PC-3 (cell line): ENCODE measurements at places on chromosomes 12 and 14. TPM values are rescaled to one million over a fixed set of nuclear protein-coding genes. Genes with fewer than 3 reads are reported as not detected.
A peak's percentile ranks its signal among the peaks of the same experiment; 100 is the strongest.

- H3K27ac ChIP-seq = peak overlapping the region; percentile 40
- no peak for DNase-seq
- H3K4me1 ChIP-seq = peaks cover 29% of the 10 kb centered on the region
Measured at GRCh38 chr12:38934078-38934584, 28.7 kb upstream of the CPNE8 start.

DNA sequence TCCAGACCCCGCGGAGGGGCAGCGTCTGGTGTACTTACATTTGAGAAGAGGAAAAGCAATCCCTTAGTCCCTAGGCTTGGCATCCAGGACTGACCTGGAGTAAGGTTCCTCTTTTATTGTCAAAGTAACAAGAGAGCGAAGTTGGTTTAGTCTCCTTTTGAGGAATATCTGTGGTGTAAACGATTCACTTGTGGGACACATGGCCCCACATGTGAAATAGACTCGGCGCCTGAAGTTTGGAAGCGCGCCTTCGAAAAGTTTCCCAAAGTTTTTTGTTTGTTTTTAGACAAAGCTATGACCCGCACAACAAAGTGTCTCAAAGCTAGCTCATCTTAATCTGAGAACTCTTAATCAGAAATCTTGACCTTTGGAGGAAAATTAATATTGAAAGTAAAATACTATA is 744 bp downstream of the STYX start:
- H3K36me3 ChIP-seq = peaks cover 14% of the 10 kb centered on the region
- peak overlapping the region; percentile 80 for H3K4me3 ChIP-seq
- no peaks in the 10 kb centered on the region for H3K27me3 ChIP-seq

DNA sequence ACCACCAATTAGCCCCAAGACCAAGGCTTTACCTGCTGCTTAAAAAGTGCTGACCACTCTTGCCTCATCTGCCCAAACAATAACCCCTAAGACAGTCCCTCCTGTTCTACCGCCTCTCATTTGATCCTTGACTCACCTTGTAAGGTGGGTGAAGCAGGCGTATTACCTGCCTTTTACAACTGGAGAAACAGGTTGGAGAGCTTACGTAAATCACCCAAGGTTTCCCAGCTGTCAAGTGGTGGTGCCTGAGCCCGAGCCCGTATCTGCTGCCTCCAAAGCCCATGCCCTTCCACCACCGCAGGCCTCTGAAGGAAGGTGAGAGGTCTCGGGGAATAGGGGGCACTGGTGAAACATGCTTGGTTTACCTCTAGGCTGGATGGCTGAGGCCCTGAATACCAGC is 36.6 kb downstream of the MAX start:
- peak; percentile 25 for DNase-seq
- H3K4me1 ChIP-seq = peaks cover 19% of the 10 kb centered on the region
- peaks cover 29% of the 10 kb centered on the region for H3K36me3 ChIP-seq
- H3K27ac ChIP-seq = no peak overlapping the region
- H3K27me3 ChIP-seq = no peaks in the 10 kb centered on the region
- no peak overlapping the region for H3K4me3 ChIP-seq

GRCh38 chr12:67742461-67742860 is 93.9 kb downstream of the DYRK2 start:
- H3K27ac ChIP-seq = no peak overlapping the region
- no peak for DNase-seq
- H3K27me3 ChIP-seq = no peaks in the 10 kb centered on the region
- H3K4me1 ChIP-seq = peaks cover 3% of the 10 kb centered on the region
- H3K4me3 ChIP-seq = no peak overlapping the region

DNA sequence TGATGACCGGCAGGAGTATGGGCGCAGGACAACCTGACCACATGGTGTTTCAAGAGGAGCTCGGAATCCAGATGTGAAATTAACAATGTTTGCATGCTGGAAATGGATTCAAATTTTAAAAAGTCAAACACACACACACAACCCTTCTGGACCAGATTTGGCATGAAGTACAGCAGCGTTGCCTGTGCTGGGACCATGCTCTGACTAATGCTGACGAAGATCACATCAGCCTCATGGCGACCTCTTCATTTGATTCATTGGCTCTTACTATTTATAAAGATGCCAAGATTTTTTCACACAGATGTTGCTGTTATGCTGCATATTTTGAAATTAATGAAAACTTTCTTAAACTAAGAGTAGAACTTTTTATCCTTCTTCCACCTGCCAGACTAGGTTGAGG is 926.6 kb upstream of the TMEM132C start:
- no peaks in the 10 kb centered on the region for H3K36me3 ChIP-seq
- H3K4me3 ChIP-seq = no peak overlapping the region
- H3K4me1 ChIP-seq = peaks cover 9% of the 10 kb centered on the region; the same call in 1 of the 2 replicates

DNA sequence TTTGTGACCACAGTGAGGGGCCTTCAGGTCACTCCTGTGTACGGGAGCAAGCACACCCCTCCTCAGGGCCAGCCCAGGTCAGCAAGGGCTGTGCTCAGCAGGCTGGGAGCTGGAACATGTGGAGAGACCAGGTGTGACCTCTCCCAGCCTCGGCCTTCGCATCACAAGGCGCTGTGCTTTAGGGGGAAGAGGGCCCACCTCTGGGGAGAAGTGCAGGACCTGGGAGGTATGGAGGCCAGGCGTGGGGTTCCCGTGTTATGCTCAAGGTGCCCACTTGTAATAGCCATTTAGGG is 194.6 kb upstream of the PRMT8 start:
- no peak overlapping the region for H3K4me3 ChIP-seq
- H3K36me3 ChIP-seq = no peaks in the 10 kb centered on the region
- H3K4me1 ChIP-seq = peaks cover 17% of the 10 kb centered on the region
- no peaks in the 10 kb centered on the region for H3K27me3 ChIP-seq
- DNase-seq = no peak

DNA sequence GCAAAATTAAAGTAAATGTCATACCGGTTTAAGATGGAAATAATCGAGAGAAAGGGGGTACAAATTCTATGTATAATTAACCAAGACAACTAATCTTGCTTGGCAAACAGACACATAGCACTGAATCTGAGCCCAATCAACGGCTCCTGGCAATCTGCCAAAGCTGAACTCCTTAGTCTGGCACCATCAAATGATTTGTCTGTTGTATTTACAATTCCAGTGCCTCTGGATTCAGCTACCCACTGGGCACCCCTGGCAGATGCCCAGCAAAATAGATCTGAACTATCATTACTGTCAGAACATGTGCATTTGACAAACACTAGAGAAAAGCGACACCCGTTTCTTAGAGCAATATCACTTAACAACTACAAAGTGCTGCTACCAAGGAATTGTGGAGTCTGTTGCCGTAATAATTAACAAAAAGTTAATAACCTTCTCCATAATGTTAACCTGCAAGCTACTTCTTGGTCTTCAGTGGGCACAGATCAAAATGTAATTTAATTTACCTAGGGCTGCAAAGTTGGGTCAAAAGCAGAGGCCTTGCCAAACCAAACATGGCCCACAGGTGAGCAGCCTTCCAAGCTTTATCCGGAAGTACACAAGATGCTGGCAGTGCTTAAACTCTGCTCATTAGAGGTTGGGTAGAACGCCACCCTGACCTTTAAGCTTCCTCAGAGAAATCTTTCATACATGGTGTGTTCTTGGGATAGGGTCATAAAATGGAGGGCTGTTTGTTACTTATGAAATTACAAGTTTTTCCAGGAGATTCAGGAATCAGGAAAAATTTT is 7.6 kb downstream of the EGLN3 start:
- peaks cover 12% of the 10 kb centered on the region for H3K27me3 ChIP-seq
- H3K36me3 ChIP-seq = no peaks in the 10 kb centered on the region
- peaks cover 8% of the 10 kb centered on the region for H3K4me1 ChIP-seq
- no peak overlapping the region for H3K4me3 ChIP-seq
- H3K27ac ChIP-seq = no peak overlapping the region
- DNase-seq = no peak

DNA sequence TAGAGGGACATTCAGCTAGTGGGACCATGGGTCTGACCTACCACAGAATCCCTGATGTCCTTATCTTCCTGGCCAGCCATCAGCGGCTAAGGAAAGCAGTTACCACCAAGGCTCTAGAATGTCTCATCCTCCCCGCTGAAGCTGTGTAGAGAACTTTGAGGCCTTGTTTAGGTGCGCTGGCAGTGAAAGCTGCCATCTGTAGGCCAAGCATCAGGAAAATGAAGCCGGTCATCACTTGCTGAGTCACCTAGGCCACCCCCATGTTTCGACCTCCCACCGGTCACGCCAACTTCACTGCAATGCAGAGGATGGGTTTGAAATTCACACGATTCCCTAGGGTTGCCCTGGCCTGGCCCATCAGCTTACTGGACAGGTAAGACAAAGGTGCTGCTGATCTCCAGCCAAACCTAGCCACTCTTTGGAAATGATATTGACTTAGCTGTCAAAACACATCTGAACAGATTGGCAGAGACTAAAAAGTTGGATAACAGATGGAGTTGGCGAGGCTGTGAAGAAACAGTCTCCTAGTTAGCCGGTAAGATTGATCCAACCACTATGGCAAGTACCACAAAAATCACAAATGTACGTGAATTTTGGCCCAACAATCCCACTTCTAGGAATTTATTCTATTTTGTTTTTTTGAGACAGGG is 52.0 kb downstream of the NOS1 start:
- no peak overlapping the region for H3K4me3 ChIP-seq
- peaks cover 9% of the 10 kb centered on the region for H3K27me3 ChIP-seq
- H3K36me3 ChIP-seq = no peaks in the 10 kb centered on the region
- no peaks in the 10 kb centered on the region for H3K4me1 ChIP-seq
- H3K27ac ChIP-seq = no peak overlapping the region

The CMA1 gene
- not detected in 2 replicates for total RNA-seq

DNA sequence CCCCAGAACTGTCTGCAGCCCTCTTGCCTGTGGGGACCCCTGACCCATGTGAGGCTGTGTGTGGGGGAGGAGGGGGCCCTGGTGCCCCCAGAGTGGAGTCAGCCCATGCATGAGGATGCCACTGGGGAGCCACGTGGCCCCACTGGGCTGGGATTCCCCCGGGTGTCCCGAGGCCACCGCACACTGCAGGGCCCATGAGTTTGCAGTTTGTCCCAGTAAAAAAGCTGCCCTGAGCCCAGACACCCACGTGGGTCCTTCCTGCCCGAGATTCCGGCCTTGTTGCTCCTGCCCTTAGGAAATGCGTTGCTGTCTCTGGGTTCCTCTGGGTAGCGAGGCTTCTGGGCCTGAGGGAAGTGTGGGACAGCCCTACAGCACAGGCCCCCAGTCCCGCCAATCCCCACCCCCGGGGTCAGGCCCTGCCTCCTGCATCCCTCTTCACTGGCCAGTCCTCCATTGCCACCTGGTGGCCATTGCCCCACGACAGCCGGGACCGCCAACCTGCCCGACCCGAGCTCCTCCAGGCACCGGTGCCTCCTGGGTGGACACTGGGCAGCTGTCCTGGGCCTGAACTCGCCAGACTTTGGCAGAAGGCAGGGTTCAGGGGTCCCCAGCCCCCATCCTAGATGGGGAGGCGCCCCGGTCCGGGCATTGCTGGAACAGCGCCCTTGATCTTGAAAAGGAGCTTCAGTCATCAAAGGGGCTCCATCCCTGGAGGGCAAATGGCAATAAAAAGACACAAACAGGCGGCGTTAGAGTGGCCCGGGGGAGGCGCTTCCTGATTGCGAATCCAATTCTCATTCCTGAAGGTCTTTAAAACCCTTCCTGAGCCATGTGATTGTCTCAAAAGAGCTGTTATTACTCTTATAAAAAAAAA is 15.6 kb upstream of the C14orf180 start:
- H3K4me1 ChIP-seq = no peaks in the 10 kb centered on the region
- H3K27ac ChIP-seq = no peak overlapping the region
- H3K36me3 ChIP-seq = no peaks in the 10 kb centered on the region
- peaks cover 83% of the 10 kb centered on the region for H3K27me3 ChIP-seq
- peak; percentile 73 for DNase-seq
- no peak overlapping the region for H3K4me3 ChIP-seq

The CPM gene
- 3.1 and 5.3 TPM in 2 replicates for total RNA-seq

DNA sequence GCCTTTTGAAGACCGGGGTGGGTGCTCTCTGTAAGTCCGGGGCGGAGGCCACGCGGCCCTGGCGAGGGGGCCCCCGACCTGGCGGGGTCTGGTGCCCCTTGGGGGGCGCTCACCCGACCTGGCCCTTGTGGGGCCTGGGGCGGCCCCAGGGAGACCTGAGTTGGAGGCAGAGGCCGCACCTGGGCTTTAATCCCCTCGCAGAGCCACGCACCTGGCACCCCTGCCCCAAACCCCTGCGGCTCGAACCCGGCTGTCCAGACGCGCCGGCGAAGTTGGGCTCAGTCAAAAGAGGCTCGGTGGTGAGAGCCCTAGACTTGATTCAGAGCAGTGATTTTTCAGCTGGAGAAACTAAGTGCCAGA is 267 bp downstream of the CFAP251 start:
- no peak for DNase-seq
- H3K4me3 ChIP-seq = no peak overlapping the region
- H3K27me3 ChIP-seq = no peaks in the 10 kb centered on the region
- H3K36me3 ChIP-seq = peaks cover 34% of the 10 kb centered on the region

The KRT81 gene
- total RNA-seq = 1,688 and 2,042 TPM in 2 replicates
